Activated CD4-positive, alpha-beta T cell treated with anti-CD3 and anti-CD28 coated beads for 24 hours (primary cell): ENCODE measurements at places on chromosomes 4 and X.

- DNase-seq: no peak
Measured at GRCh38 chr4:161540265-161540664, 623.5 kb downstream of the FSTL5 start.

DNA sequence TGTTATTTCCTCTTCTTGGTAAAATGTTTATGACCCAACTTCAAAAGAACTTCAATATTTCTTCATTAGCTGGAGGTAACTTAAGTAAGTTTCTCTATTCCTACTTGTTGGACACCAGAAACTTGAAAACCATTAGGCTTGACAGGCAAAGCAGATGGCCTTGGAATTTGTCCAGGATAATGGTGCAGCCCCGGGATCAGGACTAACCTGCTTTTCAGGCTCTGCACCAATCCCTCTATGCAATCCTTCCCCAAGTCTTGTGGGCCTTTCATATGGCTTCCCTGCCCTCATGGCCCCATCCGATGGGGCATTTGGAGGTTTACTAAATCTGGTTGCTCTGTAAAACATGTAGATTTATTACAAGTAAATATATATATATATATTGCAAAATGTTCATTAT is 68.5 kb downstream of the SPINK2 start:
- no peak for DNase-seq

GRCh38 chr4:42478946-42479345 is 81.7 kb downstream of the SHISA3 start:
- DNase-seq: no peak

GRCh38 chrX:107978071-107978470 is 4.1 kb downstream of the TEX13B start:
- DNase-seq: no peak

GRCh38 chr4:33722254-33722653 is 2522.1 kb downstream of the ARAP2 start:
- DNase-seq: no peak

DNA sequence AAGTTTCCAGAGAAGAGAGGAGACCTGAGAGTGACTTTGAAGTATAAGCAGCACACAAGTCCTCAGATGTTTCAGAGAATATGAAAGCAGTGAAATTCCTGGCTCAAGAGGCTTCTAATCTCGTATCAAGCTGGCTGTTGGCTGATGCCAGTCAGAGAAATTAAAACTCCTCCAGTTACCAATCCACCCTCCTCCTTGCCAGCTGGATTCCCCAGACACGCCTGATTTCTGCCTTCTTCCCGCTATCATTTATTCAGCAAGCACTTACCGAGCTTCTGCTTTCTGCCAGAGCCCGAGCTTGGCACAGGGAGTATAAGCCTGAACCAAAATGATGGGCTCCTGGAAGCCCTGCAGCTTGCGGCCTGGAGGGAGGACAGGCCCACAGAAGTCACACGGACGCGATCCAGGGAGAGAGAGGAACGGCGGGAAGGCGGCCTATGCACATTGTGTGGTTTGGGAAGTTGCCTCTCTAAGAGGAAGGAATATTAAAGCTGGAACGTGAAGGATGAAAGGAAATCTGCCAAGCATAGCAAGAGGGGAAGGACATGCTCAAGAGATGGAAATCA is 102.4 kb upstream of the TBL1X start:
- no peak for DNase-seq

GRCh38 chr4:56739066-56739777 is 58.1 kb upstream of the HOPX start:
- no peak for DNase-seq

DNA sequence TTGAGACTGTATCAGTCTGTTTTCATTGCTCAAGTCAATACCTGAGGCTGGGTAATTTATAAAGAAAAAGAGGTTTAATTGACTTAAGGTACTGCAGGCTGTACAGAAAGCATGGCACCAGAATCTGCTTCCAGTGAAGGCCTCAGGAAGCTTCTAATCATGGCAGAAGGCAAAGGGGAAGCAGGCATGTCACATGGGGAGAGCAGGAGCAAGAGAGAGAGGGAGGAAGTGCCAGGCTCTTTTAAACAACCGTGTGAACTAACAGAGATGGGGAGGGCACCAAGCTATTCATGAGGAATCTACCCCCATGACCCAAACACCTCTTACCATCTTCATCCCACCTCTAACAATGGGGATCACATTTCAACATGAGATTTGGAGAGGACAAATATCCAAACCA is 7.2 kb upstream of the TMEM131L start:
- no peak for DNase-seq

- DNase-seq: no peak
Measured at GRCh38 chrX:118963159-118963558, 11.3 kb upstream of the LONRF3 start.

DNA sequence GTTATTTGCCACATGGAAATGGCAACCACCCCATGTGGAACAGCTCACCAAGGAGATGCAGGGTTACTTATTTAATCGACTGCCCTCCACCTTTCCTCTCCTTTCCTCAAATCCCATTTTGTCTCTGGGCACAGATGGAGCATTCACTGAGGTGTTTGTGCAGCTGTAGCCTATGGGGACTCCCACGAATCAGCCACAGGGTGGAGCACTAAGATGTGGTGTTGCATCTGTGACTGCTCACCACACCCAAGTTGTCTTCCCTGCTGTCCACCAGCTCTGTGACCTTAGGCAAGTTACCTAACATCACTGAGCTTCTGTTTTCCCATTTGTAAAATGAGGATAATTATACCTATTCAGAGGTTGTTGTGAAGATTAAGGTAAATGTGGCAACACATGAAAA is 252.4 kb upstream of the CPEB2 start:
- no peak for DNase-seq

GRCh38 chrX:137166591-137166990 is 132.8 kb upstream of the GPR101 start:
- DNase-seq: peak; percentile 12

GRCh38 chrX:114985967-114986592 is 31.3 kb downstream of the IL13RA2 start:
- DNase-seq: no peak

DNA sequence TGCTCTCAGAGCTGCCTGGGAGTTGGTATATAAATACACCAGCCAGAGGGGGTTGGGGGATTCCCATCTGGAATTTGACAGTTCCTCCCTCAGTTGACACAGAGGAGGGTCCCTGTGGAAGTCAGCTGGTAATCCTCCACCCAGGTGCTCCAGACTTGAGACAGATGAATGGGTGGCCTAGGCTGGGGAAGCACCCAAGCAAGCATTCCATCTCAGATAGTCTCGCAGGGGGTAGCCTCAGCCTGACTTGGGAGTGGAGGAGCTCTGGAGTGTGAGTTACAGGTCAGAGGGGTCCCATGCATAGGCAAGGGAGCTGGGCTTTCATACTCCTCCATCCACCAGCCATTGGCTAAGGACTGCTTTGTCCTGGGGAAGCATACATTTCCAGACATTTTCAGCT is 229.3 kb upstream of the BCOR start:
- DNase-seq: no peak

GRCh38 chrX:23811108-23811651 is 28.2 kb downstream of the SAT1 start:
- DNase-seq: no peak

GRCh38 chr4:173139561-173139960 is 29.1 kb upstream of the GALNT7 start:
- no peak for DNase-seq

DNA sequence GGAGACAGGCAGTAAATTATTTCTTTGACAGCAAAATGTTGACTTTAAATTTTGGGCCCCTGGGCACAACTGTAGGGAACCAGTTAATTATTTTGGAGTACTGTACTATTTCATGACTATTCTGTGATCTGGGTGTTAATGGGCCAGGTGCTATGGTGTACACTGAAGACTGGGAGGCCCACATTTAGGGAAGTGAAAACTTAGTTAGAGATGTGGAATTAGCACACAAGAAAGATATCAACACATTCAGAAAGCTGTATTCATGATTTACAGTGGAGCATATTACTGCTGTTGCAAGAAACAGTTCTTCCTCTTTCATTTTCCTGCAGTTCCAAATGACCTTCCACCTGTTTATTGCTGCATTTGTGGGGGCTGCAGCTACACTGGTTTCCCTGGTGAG is 12.4 kb downstream of the PLP1 start:
- DNase-seq: no peak

DNA sequence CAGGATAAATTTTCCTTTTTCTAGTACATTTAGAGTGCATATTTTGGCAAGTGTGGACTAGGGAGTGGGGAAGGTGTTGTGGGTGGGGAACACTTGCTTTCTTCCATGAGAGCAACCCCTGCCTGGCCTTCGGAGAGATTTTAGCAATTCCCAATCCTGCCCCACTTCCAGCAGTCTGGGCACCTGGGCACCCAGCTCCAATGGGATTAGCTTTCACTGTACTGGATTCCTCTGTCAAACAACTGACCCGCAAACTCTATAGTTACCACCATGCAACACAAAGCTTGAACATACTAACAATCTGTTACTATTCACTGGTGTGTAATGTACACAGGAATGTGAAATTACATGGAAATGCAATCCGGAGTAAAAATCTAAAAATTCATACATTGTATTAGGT is 50.3 kb downstream of the SH3RF1 start:
- DNase-seq: no peak

- no peak for DNase-seq
Measured at GRCh38 chrX:68652326-68653170, 5.1 kb downstream of the STARD8 start.

GRCh38 chr4:158255727-158256324 is 45.5 kb downstream of the TMEM144 start:
- no peak for DNase-seq

DNA sequence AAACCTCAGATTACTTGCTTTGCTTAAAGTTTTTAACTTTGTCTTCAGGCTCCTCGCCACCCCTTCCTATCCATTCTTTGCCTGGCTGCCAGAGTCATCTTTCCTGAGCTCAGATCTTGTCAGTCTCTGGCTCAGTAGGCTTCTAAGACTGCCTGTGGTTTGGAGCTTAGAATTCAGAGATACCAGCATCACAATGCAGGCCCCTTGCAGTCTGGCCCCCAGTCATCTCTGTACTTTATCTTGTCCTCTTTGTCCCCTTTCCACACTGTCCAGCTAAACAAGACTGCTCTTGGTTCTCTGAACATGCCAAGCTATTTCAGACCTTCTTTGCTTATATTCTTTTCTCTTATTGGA is 3.0 kb downstream of the KIAA0232 start:
- no peak for DNase-seq

- DNase-seq: no peak
Measured at GRCh38 chr4:68299492-68300457, 50.1 kb downstream of the YTHDC1 start.
